ENCODE measurements at places on chromosomes 11 and 22.
A peak's percentile ranks its signal among the peaks of the same experiment; 100 is the strongest.

- peak; percentile 65 for DNase-seq
Observed at GRCh38 chr11:65884716-65885092, 3.6 kb downstream of the FIBP start.

DNA sequence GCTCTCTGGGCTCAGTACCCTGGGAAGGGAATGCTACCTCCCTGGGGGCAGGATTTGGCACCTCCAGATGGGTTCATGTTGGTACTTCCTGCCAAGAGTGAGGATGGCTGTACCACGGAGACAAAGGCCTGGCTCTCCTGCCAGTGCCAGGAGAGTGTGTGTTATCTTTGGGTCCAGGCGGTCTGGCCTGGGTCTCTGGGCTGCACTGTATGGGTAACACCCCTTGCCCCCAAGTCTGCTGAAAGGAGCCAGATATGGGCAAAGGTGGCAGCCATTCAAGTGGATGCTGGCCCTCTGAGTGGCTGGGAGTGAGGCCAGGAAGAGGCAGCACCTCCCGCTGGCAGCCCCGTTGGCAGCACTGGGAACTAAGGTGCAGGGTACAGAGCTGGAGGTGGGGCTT, 91.5 kb downstream of the NECTIN1 start:
- DNase-seq, result no peak

DNA sequence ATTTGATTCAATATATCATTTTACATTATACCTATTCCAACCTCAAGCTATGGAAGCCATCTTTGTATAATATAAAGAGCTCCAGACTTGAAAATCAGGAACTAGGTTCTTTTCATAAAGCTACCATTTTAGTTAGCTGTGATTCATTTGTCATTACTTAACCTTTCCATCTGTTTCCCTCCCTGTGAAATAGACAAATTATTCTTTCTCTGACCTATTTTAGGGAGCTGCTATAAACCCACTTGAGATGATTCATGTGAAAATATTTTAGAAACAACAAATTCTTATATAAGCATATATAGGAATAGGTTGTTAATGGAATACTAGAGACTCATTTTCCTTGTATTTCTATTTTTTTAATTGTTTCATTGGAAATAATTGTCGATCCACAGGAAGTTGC, 1012.1 kb downstream of the OPCML start:
- no peak for DNase-seq

DNA sequence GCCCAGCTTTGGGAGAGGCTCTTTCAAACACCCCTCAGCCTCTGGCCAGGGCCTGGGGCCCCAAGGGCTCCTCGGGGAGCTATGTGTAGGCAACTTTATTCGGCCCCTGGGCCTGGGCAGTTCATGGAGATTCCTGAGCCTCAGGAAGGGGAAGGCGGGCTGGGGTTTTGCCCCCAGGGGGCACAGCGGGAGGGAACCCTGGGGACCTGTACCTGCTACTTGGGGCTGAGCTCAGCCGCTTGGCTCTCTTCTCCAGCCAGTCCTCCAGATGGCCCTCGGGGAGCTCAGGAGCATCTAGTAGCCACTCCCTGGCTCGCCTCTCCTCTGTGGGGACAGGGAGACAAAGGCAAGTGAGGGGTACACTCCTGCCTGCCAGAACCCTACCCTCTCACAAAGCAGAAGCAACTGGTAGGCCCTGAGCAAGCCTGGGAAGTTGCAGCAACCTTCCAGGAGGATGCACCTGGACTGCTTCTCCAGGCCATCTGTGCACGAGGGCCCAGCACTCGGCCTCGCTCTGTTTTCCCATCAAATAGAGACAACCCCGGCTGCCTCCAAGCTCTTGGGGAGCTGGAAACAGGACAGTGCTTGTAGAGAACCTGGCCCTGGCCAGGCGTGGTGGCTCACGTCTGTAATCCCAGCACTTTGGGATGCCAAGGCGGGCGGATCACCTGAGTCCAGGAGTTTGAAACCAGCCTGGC, 18.5 kb downstream of the CABP7 start:
- no peak for DNase-seq

DNA sequence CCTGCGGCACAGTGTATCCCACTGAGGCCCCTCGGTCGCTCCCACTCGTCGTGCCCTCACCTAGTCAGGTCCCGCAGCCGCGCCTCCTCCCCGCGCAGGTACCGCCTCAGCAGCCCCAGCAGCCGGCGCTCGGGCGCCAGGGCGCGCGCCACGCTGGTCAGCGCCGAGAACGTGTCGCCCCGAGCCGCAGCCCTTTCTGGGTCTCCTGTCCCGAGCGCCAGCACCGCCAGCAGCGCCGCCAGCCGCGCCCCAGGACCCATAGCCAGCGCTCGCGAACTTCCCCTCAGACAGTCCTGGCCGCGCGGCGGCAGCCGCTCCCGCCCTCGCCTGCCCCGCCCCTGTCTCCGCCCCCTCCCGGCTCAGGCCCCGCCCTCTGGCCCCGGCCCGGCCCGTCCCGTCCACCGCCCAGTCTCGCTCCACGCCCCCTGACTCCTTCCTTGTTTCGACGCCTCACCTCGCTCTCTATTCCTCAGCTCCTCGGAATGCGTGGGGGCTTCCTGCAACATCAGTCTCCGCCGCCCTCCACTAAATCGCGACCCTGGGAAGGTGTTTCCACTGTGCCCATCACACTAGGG, at the start of gene P4HA3:
Gene P4HA3, minus strand, starts transcription at position 289 of the 575 bp plus-strand sequence. Its CDS starts 29 bp downstream, at position 260.
- DNase-seq, result peak; percentile 12

GRCh38 chr11:69014084-69014851, 1.2 kb upstream of the MRGPRF start:
- DNase-seq, result no peak

GRCh38 chr11:36019722-36020121, 75.9 kb downstream of the LDLRAD3 start:
- DNase-seq, result no peak

DNA sequence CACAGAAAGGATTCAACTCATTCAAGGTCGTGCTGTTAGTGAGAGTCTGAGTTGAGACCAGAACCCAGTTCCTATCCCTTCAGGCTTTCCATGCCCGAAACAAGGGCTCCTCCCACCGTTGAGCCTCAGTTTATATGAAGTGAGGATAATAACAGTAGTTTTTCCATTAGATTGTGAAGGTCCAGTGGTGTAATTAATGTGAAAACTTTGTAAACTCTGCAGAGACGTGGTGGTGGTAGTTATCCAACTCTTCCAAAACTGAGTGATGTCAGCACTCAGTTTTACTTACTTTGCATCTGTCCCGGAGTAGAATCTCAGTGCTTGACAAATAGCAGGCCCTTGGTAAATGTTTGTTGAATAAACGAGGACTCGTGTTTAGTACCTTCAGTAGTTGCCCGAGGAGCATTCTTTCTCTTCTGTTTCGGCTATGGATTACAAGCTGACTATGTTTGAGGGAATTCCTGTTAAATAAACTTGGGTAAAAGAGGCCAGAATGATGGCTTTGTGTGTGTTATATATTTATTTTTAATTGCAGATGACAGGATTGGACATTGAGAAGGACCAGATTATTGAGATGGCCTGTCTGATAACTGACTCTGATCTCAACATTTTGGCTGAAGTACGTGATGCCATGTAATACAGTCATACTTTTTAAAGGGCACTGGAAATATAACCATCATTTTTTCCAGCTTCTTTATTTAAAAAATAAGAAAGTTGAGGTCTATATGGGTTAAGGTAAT, 1.0 kb downstream of the REXO2 start:
- no peak for DNase-seq

- no peak for DNase-seq
Observed at GRCh38 chr22:47102081-47102480, 339.6 kb downstream of the TBC1D22A start.

DNA sequence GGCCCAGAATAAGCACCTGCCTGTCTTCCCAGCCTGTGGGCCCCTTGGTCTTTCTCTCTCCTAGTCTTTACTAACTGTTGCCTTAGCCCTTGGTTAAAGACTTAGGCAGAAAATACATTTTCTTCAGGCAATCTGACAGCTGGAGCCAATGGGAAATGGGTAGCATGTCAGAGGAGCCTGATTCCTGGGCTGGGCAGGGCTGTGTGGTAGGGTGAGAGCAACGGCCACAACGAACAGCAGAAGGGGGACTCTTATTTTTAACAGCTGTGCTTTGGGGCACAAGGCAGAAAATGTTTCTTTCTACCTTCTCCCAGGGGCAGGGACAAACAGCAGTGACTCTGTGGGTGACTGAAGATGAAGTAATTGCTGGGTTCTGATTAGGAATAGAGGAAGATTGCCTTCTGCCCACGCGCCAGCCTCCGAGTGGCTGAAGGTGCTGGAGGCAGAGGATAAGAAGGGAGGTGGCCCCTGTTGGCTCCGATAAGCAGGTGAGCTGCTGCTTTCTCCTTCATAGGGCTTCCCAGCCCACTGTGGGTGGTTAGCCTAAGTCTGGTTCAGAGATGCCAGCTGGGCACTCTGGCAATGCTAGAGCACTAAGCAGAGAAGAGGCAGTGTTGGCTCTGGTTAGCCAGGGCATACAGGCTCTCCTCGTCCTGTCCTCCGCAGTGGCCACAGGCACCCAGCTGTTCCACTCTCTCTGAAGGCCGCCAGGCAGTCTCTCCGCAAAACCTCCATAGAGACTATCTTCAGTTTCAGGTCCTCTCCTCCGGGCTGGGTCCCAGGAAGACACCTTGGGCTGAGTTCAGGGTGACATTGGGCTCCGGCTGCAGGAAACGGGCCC, 1.5 kb downstream of the YPEL4 start:
- DNase-seq, result no peak

DNA sequence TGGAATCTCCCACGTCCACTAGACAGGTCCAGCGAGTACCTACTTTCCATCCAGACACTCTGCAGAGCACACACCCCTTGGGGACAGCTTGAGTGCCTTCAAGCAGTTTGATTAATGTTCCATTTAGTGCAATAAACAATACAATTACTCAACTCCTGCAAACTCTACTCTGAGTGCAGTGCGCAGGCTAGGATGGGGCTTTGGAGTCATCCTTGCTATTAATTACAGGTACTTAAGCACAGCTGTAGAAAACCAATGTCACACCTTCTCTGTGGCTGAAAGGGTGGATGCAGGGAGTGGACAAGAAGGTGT, 82.6 kb downstream of the MN1 start:
- no peak for DNase-seq

- no peak for DNase-seq
Observed at GRCh38 chr11:111465400-111465799, 46.8 kb downstream of the BTG4 start.

GRCh38 chr11:34161812-34162492, 56.5 kb downstream of the NAT10 start:
- peak; percentile 15 for DNase-seq

GRCh38 chr11:120775986-120776951, 247.6 kb upstream of the TBCEL start:
- no peak for DNase-seq

- no peak for DNase-seq
Observed at GRCh38 chr11:128398517-128399250, 188.7 kb downstream of the ETS1 start.

GRCh38 chr11:60945295-60945667, 6.7 kb downstream of the SLC15A3 start:
- DNase-seq, result no peak

DNA sequence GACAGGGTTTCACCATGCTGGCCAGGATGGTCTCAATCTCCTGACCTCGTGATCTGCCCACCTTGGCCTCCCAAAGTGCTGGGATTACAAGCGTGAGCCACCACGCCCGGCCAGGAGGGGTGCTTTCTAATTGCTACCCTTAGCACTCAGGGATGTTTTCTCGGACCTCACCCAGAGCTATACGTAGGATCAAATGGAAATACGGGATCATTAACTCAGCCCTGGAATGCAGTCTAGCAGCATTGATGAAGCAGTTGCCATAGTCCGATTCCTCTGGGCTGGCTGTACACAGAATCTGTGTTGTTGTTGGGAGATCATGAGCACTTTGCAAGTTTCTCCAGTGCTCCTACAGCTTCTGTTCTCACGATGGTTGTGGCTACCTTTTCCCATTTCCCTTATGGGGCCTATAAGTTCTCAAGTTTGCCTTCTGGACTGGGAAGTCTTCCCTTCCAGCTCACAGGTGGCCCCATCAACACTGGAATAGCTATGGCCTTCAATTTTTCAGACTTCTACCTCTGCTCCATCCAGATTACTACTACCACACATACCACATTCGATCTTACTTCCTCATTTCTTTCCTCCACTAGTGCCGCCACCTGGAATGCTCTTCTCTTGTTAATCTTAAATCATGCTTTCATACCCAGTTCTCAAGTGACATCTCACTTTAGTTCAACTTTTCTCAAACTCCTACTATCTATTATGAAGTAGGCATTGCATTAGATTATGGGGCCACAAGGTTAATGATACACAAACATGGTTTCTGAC, 16.1 kb upstream of the PCF11 start:
- no peak for DNase-seq

DNA sequence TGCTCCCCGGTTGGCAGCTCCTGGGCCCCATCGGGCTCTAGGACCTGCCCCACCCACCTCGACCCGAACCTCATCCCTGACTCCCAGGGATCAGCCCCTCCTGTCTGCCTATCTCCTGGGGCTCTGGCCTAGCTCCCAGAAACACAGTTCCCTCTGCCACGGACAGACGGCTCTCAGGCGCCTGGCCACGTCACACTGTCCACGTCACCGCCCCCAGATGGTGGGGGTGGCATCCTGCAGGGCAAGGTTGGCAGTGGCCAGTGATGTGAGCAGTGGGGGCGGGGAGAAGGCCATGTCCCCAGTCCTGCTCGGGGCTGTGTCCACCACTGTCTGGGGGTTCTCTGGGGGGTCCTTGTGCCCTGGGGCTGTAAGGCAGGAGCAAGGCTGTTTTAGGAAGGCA, 29.2 kb downstream of the SYT7 start:
- no peak for DNase-seq

GRCh38 chr11:65672180-65672860, 9.6 kb upstream of the RELA start:
- DNase-seq, result no peak

- DNase-seq, result no peak
Observed at GRCh38 chr11:72038491-72038890, 39.8 kb downstream of the IL18BP start.

- no peak for DNase-seq
Observed at GRCh38 chr11:46044601-46045000, 76.7 kb downstream of the PHF21A start.

DNA sequence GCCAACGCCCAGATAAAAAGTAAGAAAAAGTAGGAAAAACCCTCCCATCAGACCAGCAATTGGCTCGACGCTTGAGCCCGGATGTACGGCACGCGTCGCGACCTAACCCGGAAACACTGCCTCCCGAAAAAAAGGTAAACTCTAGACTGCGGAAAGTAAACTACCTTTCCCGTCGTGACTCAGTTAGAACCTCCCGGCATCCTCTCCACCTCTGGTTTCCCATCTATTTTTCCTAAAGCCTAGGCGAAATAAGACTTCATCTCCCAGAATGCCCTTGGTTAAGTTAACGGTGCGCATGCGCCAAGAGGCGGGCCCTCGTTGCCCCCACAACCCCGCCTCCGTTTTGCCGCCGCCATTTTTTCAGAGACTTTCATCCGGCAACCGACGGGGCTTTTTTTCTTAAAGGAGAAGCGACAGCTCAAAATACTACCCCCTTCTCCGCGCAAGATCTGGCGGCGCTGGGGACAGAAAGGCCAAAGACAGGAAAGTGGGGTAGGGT, 678 bp upstream of the ZFP91 start:
- DNase-seq, result peak; percentile 90

GRCh38 chr11:123381817-123382554, 48.1 kb upstream of the GRAMD1B start:
- no peak for DNase-seq

GRCh38 chr11:112745973-112746372, 215.2 kb upstream of the NCAM1 start:
- no peak for DNase-seq

GRCh38 chr11:109298865-109299264, 123.1 kb upstream of the C11orf87 start:
- DNase-seq, result no peak

Data from stimulated activated CD8-positive, alpha-beta memory T cell treated with anti-CD3 and anti-CD28 coated beads, Interleukin-12 subunit alpha, Interleukin-12 subunit beta, amount 100 ng/mL, for 1 hour (primary cell).